ENCODE measurements at places on chromosomes 6 and 20.

DNA sequence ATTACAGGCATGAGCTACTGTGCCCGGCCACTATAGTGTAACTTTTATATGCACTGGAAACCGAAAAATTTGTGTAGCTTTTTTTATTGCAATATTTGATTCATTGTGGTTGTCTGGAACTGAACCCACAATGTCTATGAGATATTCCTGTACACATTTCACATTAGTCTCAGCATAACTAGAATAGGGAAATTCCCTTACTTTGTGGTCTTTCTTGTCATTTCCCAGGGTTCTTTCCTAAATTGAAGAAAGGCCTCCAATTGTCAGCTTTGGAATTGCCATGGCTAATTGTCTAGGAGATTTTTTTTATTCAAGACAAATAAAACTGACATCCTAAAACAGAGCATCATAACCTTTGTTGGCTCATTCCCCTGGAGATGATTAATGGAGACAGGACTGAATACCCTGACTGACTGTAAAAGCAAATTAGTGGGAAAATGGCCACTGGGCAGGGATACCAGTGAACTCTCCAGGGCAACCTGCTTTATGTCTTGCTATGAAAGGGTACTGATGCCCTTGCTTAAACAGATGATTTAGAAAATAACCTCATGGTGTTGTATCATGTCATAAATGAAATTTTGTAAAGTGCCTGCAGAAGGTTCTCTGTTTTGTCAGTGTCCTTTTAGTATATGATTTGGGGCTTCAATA lies 576.9 kb downstream of the RFPL4B start:
- no peak for DNase-seq

DNA sequence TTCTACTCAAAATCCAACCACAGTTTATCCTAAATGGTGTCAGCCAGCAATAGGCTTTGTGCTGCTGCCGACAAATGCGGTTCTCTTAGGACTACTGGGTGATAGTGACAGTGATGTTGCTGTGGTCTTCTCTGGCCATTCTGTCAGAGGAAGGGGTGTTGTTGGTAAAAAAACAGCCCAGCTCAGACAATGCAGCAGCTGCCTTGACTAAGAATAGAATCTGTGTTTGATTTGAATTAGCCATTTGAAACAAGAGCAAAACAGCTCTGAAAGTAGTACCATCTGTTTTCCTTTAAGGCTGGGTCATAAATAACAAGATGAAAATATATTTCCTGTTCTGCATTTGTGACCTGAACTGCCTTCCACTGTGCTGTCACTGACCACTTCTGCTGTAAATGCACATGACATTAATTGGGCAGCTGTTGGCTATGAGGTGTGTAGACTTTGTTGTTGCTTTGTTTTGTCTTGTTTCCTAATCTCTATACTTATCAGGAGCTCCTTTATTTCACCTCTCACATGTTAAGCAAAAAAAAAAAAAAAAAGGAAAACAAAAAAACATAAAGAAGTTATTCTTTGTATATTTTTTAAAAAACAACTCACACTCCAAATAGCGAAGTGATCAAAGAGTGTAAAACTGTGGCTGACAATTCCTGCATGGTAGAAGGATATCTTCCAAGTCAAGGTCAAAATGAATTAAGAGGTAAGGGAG lies 497.8 kb upstream of the ARID1B start:
- DNase-seq = no peak

DNA sequence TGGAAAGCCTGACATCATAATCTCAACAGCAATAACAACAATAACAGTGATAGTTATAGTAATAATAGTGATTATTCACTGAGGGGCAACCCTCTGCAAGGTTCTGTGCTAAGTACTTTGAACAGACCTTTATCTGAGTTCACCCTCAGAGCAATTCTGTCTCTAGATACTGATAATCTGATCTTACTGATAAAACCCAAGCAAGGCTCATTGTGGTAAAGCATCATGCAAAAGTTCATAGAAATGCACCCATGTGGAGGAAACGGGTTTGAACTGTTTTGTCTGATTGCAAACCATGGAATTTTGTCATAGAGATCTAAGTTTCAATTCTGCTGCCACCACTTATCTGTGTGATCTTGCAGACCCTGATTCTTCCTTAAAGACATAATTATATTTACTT lies 1.3 kb upstream of the KIAA0408 start:
- no peak for DNase-seq

- no peak for DNase-seq
Observed at GRCh38 chr6:142058551-142059290, 74.0 kb upstream of the GJE1 start.

GRCh38 chr6:107488174-107488874 lies 1.6 kb upstream of the SOBP start:
- no peak for DNase-seq

GRCh38 chr6:30719356-30719755 lies 796 bp upstream of the TUBB start:
- no peak for DNase-seq

GRCh38 chr6:38482466-38482865 lies 157.3 kb downstream of the BTBD9 start:
- DNase-seq = no peak

DNA sequence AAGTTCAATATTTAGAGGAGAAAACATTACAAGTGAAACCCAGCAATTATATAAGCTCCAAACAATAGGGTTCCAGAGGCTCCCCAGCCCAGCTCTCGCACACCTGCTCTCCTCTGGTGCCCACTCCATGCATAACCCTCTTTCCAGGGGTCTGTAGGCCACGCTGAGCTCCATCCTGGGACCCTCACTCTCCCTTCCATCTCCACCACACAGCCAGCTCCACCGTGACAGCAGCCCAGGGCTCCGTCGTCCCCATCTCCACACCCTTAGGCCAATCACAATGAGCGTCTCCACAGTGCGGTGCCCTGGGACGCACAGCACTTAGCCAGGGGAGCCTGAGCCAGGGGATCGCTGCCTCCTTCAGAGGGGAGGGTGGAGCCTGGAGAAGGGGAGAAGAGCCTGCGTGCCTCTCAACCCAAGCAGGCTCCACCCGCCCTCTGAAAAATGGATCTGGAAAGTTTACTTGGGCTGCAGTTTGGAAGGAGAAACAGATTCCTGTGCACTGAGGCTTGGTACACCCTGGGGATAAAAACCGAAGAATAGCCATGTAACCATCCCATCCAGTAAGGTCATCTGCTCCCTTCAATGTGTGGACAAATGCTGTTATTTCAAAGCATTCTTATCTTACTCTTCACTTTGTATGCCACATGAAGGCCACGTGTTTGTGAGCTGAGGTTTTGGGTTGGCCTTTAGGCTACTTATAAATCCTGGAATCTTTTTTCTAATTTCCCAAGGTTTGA lies 72.4 kb upstream of the GGTLC1 start:
- DNase-seq = no peak

DNA sequence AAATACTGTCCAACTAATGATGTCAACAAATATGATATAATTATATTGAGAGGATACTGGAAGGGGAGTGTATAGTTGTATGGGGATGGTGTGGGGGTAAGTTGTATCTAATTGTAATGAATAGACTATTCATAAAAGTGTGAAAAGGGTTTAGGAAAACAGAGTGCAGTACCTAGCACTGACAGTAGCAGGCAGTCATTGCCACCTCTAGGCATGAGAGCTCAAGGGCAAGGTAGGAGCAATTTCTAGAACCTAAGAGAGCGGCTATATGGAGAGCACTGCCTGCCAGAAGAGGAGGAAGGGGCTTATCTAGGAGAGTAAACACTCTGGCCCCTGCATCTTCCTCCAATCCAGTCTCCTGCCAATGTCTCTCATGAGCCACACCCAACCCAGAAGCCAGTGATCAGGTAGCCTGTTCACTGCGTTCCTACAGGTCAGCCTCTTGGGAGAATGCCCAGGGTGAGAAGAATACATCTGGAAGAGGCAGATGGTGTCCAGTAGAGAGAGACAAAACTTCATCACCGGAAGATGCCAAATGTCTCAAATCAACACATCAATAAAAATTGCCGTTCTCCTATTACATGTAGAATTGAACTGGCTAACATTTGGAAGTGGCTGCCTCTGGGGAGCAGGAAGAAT lies 200.0 kb downstream of the LY86 start:
- no peak for DNase-seq

DNA sequence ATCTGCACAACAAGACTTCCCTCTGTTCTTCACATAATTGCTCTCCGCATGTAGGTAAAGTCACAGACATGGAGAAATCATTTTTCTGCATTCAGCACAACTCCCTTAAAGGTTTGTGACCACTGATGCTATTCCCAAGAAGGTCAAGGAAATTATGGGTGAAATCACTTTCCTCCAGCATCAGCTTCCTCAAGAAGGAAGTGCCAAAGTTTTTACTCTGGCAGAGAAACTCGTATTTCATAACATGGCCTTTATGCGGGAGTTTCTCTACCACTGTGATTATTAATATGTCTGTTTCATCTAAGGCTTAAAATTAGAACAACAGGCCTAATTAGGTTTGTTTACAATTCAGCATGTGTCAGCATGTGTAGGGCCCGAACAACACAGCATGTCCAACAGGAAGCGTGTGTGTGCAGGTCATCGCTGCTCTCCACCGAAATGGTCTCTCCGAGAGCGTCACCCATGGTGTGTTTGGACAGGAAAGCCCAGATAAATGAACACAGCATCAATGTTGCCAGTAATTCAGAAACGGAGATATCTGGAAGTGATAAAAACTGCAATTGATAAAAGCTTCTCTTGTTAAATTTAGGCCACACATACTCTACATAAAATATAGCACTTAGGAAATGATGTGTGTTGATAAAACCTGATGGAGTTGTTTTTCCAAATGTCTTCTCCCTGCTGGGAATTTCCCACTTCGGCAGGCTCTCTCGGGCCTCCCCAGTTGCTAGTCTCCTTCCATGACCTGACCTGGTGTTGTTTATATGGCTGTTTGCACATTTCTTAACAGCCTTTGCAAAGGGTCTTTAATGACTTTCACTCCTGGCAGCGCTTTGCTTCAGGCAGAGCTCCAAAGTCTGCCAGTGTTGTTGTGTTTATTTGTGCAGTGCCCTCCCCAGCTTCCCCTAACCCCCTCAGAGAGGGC lies 265.1 kb upstream of the CEP162 start:
- DNase-seq = no peak

DNA sequence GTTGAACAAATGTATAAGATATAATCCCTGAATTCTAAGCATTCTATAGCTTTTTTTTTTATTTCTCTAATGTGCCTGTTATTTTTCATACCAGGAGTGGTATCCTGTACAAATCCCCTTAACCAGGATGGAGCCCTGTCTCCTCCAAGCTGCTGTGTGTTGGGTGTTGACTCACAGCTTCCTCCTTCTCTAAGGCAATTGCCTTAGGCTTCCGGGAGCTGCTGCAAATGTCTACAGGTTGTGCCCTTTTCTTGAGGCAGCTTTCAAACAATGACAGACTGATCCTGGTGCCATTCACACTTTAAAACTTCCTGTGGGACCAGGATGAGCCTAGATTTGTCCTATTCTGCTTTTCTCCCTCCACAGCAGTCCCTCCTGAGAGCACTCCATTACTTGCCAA lies 173.2 kb downstream of the BTBD3 start:
- DNase-seq = no peak

GRCh38 chr6:155505608-155505989 lies 50.0 kb upstream of the NOX3 start:
- DNase-seq = no peak

DNA sequence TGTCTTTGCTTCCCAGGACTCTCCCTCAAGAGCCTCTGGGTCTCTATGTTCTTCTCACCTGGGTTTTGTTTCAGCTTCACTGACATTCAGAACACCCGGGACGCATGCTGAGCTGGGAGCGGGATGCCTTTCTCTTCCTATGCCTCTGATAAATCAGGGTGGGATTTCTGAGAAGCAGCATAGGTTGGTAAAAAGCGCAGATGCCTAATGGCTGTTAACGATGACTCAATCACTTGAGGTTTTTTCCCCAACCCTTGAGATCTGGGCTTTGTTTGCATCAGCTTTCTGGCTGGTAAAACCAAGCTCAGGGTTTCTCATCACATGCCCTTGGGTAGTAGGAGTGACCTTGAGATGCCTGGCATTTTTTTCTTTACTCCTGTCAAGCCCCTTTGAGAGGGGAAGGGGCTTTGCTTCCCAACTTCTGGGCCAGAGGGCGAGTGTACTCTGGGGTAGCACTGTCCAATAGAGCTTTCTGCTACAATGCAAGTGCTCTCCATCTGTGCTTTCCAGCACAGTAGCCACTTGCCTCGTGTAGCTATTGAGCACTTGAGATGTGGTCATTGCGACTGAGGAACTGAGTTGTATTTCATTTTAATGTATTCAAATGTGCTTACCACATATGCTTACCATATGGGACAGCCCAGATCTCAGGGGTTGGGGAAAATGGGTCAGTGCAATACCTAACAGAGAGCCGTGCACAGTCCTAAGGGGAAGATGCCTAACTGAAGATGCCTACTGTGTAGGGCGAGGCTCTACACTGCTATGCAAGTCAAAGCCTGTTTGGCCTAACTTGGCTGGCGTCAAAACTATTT lies 69.1 kb downstream of the PPP1R14C start:
- peak; percentile 36 for DNase-seq

DNA sequence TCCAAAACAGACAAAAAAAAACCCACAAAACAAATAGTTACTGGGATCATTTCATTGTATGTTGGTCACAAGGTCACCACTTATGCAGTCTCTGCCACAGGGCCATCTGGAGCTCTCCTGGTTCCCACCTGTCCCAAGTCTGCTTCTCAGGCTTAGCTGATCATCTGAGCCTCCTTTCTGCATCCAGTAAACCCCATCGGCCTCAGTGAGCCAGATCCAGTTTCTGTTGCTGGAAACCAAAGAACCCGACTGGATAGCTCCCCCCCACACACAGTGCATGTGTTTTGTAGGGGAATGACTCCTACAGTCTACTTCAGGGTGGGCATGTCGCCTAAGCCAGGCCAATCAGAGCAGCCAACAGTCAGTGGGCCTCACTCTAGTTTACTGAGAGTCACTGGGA lies 233.3 kb downstream of the PREX1 start:
- DNase-seq = no peak

GRCh38 chr6:16595514-16596120 lies 165.6 kb downstream of the ATXN1 start:
- no peak for DNase-seq

DNA sequence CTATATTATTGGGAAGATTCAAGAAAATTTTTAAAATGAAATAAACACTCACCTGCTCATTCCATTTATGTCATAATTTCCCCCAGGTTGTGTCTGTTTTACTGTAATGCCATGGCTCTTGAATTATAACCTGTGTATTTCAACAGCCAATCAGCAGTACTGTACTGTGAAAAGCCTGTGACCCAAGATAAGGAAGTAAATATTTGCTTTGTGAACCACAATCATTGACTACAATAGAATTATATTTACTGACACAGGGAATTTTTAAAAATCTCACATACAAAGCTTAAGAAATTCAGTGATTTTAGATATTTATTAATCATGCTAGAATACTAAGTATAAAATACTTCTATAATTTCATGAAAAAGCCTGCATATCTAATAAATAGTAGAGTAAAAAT lies 6.0 kb downstream of the RGS17 start:
- DNase-seq = no peak

Measured in NCI-H187 (cell line).